ENCODE measurements at places on chromosomes 2 and 18.

- no peak for DNase-seq
Measured at GRCh38 chr2:16186661-16187481, 246.5 kb downstream of the MYCN start.

- no peak for DNase-seq
Measured at GRCh38 chr2:118320196-118320595, 231.9 kb downstream of the INSIG2 start.

DNA sequence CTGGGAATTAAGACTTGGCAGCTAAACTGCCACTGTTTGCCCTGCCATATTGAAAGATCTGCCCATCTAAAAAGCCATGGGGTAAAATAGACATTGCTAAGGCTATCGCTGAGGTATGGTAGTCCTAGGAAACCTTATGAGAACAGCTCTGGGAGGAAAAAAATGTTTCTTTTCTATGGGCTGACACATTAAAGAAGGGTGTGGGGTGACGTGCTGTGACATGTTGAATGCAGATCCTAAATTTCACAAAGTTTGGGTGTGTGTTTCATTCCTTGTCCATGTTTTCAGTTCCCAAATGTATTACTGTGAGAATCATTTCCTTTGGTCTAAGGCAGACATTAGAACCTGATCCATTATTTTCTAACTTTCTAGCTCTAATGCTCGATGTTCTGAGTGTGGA, 766.4 kb downstream of the BCL11A start:
- no peak for DNase-seq

GRCh38 chr2:45988879-45989278, 308.3 kb upstream of the EPAS1 start:
- no peak for DNase-seq

All from NCI-H1092 (cell line).